ENCODE measurements at places on chromosomes 3 and 15.

DNA sequence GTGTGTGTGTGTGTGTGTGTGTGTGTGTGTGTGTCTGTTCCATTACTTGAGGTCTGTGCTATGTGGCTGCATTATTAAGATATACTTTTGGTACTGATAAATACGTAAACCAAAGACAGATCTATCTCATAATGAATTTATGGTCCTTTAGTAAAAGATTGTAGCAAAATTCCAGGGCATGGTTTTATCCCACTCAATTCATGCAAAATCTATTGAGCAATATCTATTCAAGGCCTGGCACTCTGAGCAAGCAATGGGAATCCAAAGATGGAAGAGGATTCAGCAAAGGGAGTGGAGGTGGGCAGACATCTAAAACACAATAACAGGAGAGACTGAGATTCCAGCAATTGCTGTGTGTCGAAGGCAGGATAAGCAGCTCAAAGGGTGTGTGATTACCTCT, 86.8 kb downstream of the RFTN1 start:
- no peak for DNase-seq

DNA sequence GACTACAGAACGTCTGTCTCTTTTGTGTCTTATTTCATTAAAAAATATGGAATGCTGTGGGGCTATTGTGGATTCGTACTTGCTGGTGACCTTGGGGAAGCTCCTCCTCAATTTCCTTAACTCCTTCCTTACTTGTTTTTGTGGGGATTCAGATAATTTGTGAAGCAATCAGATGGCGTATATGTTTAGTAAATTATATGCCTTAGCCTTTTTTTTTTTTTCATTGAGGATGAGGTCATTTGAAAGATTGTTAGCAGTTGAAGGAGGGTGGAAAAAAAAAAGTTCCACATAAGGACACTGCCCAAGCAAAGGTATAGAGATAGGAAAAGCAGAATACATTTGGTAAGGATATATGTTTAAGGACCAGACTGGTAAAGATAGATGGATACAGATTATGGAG, 3.3 kb downstream of the RNF13 start:
- no peak for DNase-seq

- DNase-seq, result no peak
Observed at GRCh38 chr3:156615592-156616173, 58.7 kb upstream of the TIPARP start.

GRCh38 chr3:192435241-192435640, 292.1 kb downstream of the FGF12 start:
- DNase-seq, result no peak

- no peak for DNase-seq
Observed at GRCh38 chr15:96218623-96219455, 111.7 kb upstream of the NR2F2 start.

GRCh38 chr3:121737644-121738043, 11.9 kb downstream of the GOLGB1 start:
- no peak for DNase-seq

DNA sequence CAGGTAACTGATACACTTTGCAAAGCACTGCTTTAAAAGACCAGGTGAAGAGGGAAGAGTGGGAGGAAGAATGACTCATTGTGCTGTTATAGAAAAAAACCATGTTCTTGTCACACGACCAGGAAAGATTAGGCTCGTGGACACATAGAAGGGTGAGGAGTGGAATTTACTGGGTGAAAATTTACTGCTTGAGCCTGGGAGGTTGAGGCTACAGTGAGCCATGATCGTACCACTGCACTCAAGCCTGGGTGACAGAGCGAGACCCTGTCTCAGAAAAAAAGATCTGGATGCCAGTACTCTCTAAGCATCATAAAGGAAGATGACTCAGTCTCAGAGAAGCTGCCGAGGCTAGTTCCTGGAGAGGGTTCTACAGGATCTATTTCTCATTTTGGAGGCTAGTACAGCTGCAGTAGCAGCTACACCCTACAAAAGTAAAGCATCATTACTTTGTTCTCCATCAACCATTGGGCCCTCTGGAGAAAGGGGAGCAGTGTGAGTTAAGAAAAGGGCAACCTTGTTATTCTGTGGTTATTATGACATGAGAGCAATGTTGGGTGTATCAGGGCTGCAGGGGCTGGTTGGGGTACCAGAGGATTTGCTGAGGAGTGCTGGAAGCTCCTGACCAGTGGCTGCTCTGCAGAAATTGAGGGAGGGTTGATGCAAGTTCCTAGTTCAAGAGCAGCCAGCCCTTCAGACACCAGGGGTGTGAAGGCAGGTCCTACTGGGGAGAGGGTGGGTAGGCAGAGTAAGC, 75.4 kb downstream of the CMTM8 start:
- peak; percentile 21 for DNase-seq

DNA sequence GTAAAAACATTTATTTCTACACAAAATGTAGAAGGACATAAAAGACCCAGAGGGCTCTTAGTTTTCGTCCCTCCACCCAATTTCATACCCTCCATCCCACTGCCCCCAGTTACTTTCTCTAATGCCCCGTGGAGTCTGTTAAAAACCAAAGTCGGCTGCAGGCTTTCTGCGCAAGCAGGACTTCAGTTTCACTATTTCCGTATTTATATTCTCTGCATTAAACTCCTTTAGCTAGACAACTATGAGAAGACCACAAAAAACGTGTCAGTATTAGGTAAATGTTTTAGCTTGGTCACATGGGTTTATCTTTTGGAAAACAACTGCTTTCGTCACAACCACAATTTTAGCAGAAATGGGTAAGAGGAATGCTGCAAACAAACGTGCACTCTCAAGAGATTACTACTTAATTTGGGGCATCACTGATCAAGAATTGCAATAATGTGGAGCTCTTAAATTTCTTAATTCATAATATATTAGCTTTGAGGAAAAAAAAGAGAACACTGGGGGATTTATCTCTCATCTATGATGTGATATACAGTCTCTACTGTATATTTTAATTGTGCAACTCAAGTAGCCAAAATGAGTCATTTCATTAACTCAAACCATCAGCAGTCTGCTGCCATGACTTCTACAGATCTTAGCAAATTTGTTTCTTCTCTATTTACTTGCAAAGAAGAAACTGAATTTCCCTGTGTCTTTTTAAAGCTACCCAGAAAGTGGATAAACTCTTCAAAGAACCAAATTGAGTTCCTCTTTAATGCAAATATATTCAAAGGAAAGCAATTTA, 740 bp upstream of the NSMCE3 start:
- DNase-seq, result peak; percentile 65

GRCh38 chr3:66200786-66201185, 20.0 kb upstream of the SLC25A26 start:
- no peak for DNase-seq

DNA sequence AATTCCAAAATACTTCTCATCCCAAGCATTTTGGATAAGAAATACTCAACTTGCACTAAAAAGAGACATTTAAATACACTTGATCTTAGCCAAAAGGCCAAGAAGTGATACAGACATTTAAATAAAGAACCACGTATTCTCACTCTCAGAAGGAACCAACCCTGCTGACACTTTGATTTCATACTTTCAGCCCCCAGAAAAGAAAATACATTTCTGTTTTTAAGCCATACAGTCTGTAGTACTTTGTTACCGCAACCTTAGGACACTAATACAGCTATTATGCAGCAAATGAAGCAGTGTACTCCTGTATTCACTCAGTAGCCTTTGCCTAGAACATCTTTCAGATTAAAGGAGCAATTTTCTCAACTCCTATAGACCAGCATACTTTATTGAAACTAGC, 86.7 kb downstream of the TBC1D5 start:
- DNase-seq, result no peak

- no peak for DNase-seq
Observed at GRCh38 chr3:36891701-36892160, 53.1 kb downstream of the TRANK1 start.

DNA sequence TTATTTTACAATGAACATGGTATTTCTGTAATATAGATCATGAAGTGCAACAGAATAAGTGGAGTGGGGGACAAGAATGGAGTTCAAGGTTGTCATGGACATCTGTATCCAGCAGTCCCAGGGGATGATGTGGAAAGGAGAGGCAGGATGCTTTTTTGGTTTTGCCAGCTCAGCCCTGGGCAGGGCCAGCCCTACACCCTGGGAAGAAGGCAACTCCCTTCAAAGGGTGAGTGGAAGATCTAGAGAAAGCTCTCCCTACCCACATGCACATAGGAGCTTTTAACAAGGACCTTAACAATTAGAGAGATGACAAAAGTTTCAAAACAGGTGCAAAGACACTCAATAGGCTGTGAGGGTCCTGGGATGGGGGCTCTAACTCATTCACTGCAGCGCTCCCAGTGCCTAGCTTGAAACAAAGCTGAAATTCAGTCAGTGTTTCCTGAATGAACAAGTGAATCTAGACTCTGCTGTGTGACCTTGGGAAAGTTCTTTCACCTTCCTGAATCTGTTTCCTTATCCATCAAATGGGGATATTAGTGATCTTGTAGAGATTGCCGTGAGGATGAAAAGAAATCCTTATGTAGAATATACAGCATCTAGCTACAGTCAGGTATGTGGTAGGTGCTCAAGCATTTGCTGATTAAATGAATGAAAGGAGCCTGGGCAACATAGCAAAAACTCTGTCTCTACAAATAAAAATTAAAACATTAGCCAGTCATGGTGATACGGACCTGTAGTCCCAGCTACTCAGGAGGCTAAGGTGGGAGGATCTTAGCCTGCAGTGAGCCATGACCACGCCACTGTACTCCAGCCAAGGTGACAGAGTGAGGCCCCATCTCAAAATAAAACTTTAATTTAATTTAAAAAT, 14.3 kb downstream of the BHLHE40 start:
- no peak for DNase-seq

GRCh38 chr3:186022931-186023330, 85.1 kb upstream of the TRA2B start:
- no peak for DNase-seq
